Mammary epithelial cell (primary cell): ENCODE measurements at places on chromosomes 7 and 10.

DNA sequence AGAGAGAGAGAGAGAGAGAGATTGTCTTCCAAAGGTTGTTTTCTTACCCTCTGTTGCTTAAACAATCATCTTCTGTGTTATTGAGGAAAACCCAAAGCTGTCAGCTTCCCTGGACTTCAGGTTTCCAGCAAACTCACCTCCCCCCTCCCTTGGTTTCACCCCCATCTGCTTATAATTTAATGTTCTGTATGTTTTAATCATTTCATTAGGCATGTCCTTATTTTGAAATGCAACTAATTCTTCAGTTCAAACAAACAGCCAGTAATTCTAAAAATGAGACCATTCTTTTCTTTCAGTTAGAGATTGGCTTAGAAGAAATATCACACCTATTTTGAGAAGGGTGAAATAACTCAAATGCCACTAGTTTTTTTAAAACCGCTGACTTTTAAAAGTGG, 102.9 kb downstream of the FAM204A start:
- DNase-seq, result no peak

GRCh38 chr7:116862951-116863670, 724 bp downstream of the CAPZA2 start:
- DNase-seq, result peak; percentile 30

GRCh38 chr7:43721193-43721806, 8.0 kb downstream of the COA1 start:
- DNase-seq, result no peak

- DNase-seq, result no peak
Measured at GRCh38 chr7:29858191-29858951, 52.1 kb downstream of the WIPF3 start.

- DNase-seq, result no peak
Measured at GRCh38 chr10:75043256-75044131, 68.0 kb upstream of the SAMD8 start.

DNA sequence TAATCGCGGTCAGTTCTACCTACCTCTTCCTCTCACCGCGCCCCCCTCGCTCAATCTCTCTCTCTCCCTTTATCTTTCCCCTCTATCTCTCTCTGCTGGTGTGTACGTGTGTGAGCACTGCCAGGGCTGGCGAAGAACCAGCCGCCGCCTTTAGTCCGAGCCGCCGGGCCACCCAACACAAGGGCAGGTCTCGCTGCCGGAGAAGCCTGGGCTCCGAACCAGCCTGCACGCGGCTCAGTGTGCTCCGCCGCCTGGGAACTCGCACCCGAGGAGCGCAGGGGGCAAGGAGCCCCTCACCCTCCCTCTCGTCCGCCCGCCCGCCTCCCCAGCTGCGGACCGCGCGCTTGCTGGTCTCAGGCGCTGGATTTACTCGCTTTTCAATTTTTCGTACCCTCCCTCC, 1.7 kb downstream of the NXPH1 start:
- DNase-seq, result no peak

DNA sequence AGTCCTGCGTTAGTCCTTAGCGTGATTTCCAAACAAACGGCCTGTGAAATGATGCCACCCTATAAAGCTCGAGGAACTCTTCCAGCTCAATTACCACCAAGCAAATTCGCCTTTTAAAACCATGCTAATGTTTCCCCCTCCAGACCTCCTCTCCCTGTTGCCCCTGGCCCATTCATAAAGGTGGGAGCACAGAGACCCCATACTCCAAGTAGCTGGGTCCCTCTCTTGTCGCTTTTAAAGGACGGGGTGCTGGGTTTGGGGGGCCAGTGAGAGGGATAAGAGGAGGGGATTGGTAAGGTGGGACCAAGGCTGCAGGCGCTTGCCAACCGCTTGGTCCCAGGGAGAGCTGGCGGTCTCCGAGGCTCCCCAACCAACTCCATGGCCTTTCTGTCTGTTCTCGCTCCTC, 1.2 kb downstream of the HMX2 start:
- no peak for DNase-seq

GRCh38 chr7:126690104-126690503, 562.6 kb downstream of the GRM8 start:
- no peak for DNase-seq

GRCh38 chr10:114262496-114262895, 23.4 kb downstream of the VWA2 start:
- no peak for DNase-seq

GRCh38 chr10:126937026-126937425, 31.8 kb downstream of the DOCK1 start:
- no peak for DNase-seq

GRCh38 chr7:3200504-3200903, 100.5 kb upstream of the SDK1 start:
- peak; percentile 23 for DNase-seq

DNA sequence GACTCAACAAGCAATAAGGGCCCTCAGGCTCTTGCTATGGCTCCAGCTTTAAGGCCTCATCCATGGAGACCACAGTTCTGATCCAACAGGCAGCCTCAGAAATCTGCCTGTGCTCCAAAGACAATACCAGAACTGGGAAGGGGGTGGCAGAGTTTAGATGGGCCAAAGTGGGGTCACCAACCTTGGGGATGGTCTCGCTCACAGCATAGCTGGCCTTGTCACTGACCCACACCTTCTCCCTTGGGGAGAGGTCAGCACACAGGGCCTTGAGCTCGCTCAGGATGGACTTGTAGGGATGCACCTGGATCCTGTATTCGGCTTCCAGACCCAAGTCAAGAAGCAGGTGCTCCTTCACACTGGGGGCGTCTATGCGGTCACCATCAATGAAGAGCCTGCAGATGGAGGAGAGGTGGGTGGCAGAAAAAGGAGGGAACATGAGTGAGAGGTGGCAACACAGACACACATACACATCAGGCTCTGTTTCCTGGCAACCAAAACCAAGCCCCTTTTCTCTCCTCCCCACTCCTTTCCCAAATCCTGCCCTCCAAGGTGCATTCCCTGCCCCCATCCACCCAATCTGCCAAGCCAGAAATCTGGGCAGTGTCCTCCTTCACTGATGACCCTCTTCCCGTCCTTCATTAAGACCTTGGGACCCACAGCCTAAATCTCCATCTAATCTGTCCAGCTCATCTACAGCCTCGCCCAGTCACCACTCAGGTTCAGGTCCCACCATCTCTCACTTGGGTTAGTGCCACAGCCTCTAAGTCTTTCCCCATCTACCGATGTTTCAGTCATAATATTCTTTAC, 40.9 kb downstream of the XPNPEP1 start:
- no peak for DNase-seq

DNA sequence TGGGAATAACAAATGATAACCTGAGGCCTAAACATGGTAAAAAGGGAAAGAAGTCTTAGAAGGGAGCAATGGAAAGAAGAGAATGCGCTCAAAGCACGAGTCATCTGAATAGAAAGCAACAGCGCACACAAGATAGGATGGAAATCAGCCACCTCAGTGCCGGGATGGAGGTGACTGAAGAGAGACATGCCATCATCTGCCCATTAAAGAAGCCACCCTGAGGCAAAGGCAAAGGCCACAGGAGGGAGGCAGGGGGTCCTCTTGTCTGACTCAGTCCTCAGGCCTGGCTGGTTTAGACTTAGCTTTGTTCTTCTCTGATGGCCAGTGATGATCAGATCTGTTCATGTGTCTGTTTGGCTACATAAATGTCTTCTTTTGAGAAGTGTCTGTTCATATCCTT, 180.6 kb downstream of the CHCHD3 start:
- no peak for DNase-seq

DNA sequence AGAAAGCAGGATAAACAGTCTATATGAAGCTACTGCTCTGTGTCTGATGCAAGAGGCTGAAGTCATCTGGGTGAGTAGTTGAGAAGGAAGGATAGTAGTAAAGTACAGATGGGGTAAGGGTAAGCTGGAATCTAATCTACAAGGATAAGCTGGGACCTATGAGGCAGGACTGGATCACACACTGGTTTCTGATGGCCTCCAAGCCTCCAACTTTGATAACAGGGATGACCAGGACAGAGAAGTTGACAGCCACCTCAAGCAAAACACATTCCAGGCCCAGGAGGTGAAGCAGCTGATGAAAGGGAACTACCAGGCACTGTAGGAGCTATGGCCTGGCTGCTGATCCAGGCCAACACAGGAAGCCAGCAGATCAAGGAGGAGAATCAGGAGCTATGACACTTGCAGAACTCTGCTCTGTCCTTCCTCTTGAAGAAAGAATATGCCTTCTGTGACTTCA, 278.1 kb upstream of the TMEM229A start:
- no peak for DNase-seq

DNA sequence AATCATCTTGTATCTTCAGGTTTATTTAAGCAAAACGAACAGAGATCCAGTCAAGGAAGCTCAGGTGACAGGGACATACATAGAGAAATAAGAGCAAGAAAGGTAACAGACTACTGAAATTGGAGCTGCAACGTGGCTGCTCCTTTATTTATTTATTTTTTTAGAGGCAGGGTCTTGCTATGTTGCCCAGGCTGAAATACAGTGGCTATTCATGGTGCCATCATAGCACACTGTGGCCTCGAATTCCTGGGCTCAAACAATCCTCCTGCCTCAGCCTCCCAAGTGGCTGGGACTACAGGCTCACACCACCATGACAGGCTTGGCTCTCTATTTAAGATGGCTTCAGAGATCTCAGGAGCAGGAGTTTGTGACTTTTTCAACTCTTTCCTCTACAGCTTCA, 46.4 kb downstream of the COL1A2 start:
- DNase-seq, result no peak

GRCh38 chr10:67912331-67912946, 28.0 kb downstream of the SIRT1 start:
- no peak for DNase-seq

- no peak for DNase-seq
Measured at GRCh38 chr10:48496105-48496830, 108.6 kb downstream of the ARHGAP22 start.

- peak; percentile 7 for DNase-seq
Measured at GRCh38 chr7:81439591-81439990, 330.3 kb downstream of the HGF start.

GRCh38 chr7:22387583-22387982, 30.6 kb upstream of the RAPGEF5 start:
- no peak for DNase-seq

DNA sequence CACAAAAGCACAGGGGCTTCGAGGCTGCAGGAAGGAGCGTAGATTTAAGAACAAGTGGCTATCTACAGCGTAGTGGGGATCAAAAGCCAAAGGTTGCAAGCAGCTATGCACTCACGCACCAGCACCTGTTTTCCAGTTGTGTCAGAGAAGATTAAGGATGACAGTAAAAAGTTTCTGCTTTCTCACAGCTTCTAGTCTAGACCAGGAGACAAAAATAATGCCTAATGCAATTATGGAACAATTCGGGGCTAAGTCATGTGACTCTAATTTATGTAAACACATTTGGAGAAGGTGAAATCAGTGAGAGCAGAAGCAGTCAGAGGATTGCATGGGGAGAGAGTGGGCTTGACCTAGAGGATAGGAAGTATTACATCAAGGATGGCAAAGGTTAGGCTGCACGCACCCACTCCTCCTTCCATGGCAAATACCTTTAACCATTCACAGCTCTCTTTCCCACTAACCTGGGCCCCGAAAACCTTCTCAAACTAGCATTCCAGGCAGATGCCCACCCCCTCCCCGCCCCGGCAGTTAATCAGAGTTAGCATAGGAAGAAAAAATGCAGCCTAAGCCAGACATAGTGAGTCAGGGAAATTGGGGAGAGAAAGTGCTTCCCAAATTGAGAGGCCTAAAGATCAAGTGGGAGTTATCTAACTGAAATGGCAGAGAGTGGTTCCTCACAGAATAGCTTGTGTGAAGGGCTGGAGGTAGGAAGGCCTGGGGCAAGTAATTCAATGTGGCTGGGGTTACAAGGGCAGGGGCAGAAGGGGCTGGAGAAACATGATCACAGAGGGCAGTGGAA, 48.2 kb upstream of the GPAM start:
- no peak for DNase-seq

GRCh38 chr10:24664991-24665390, 58.7 kb downstream of the ARHGAP21 start:
- no peak for DNase-seq

DNA sequence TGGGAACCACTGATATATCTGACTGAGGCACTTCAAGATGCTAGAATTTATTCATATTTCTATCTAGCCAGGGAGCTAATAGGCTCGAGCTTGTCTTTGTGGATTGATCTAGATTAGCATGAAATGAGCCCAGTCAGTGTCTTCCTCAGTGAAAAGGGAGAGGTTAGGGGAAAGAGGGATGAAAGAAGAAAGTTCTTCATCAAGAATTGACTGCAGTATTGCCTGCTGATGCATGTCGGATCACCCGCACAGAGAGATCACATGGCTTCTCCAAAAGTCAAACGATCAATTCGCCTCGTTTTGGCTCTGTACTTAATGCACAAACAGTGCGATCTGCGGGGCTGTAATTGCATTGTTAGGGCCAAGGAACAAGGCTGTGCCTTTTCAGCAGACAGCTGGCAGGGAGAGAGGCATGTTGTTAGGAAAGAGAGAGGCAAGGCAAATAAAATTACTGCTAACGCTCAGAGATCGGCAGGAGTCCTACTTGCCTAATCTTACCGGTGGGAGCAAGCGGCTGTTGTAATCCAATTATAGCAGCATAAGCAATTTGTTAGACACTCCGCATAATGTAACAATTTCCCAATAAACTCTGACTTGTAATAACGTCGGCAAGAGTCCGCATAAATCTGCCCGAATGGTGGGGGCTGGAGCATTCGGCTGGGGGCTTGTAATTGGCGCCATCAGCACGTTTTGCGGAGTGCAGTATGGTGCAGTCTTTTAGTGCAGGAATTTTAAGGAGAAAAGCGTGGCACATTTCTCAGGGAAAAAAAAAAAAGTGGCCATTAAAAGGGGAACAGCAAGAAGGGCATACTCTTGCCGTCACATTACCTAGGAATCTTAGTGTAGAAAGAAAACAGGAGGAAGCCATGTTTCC, 102.1 kb downstream of the POLL start:
- DNase-seq, result no peak

- peak; percentile 77 for DNase-seq
Measured at GRCh38 chr7:66355756-66356155, 150.6 kb downstream of the TPST1 start.

- peak; percentile 12 for DNase-seq
Measured at GRCh38 chr7:46854958-46855473, 726.9 kb downstream of the TNS3 start.

DNA sequence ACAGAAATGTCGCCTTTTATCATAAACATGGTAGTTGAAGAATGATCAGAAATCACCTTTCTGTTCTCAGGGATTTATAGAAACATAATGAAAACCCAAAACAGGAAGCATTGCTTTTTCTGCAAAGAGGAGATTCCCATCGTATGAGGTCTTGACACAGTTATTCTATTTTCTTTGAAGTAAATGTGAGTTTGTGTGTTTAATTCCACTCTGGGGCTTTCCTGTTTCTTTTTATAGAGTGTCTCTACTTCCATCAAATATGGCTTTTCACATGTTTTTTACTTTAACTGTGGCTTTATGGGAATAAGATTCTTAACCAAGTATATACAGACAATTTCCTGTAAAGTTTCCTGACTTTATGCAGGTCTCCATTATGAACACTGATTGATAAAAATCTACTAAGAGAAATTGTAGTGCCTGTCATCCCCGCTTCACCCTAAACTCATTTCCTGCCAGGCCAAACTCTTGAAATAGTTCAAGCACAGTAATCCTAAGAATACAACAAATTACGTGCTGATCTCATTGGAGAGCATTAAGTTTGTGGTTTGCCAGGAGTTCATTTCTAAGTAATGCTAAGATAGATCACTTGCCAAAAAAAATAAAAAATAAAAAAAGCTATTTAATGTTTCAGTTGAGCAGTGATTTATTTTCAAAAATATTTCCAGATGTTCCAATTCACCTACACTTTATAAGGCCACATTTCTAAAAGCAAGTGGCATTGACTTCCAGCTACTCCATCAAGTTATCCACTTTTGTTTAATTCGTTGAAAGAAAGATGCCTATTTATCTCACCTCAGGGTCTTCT, 52.2 kb upstream of the SEC61G start:
- DNase-seq, result peak; percentile 78
